Activated CD4-positive, alpha-beta T cell treated with anti-CD3 and anti-CD28 coated beads, Interleukin-2, amount 50 U/mL, for 4 hours (primary cell): ENCODE measurements at places on chromosomes 12 and 14.

GRCh38 chr12:128606051-128606450 is 217.7 kb downstream of the SLC15A4 start:
- no peak for DNase-seq

- peak; percentile 44 for DNase-seq
Measured at GRCh38 chr12:92065018-92065499, 80.6 kb downstream of the BTG1 start.

DNA sequence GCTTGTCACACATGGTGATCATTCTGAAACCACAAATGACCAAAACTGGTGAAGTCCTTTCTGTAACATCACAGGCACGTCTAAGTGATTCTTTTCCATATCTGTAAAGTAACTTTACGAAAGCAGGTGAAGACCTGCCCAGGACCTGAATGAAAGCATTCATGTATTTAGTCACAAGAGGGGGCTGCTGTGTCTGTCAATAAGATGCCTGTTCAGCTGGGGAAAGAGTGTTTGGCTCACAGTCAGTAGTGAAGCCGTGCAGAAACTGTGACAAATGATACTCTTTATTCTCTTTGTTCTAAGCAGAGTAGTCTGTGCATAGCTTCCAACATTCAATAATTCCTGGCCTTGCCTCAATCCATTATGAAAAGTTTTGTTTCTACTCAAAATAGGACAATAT is 373.5 kb upstream of the OR4E1 start:
- DNase-seq, result no peak

- peak; percentile 83 for DNase-seq
Measured at GRCh38 chr12:121128908-121129810, 3.5 kb upstream of the P2RX7 start.

GRCh38 chr14:20436363-20436755 is 393 bp upstream of the KLHL33 start:
- DNase-seq, result no peak

DNA sequence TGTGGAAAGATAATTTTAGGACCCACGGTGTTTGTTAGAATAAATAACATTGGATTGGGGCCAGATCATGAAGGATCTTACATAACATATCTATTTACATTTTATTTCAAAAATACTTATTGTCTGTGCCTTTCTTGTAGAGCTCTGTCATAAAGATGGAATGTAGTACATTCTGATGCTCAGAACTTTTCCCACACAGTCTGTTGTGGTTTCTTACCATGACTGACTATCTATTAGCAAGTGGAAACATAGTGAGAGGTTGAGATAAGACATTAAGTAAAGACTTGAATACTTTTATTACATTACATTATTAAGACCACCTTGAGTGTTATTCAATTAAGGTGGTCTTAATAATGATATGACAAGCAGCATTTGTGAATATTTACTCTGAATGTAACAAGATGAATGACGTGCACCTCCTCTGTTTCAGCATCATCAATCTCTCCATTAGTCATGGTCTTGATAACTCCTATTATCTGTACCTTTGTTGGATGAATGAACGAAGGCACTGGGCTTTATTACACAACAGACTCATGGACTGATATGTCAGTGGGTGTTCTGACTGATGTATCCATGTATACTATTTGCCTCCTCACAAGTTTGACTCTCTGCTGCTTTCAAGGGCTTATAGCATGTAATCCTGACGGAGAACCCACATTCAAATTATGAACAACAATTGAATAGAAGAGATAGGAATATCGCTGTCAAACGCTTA is 883.0 kb upstream of the FLRT2 start:
- DNase-seq, result no peak

DNA sequence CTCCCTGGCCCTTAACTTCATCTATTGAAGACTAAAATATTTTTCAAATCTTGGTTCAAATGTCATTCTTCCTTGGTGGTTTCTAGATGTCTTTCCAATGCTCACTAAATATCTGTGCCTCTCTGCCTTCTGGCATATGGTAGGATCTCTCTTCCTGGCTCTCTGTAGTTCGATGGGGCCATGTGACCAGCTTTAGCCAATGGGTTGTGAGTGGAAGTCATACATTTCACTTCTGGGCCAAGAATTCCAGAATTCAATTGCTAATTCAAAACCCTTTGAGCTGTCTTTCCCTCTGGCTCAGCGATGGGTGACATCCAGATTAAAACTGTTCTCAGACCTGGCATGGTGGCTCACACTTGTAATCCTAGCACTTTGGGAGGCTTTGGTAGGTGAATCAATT is 25.8 kb upstream of the CTDSP2 start:
- no peak for DNase-seq

DNA sequence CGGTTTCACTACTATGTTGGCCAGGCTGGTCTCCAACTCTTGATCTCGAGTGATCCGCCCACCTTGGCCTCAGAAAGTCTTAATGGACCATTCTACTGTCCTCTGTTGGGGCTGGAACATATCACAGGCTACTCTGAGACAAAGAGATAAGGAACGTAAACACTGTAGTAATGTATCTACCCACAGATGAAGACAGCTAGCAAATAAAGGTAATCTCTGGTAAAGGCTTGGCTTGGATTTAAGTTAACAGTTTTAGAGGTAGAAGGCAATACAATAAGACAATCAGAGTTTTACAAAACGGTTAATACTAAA is 44.6 kb upstream of the ISM2 start:
- no peak for DNase-seq

- DNase-seq, result no peak
Measured at GRCh38 chr12:3204730-3205531, 127.8 kb downstream of the TSPAN9 start.

DNA sequence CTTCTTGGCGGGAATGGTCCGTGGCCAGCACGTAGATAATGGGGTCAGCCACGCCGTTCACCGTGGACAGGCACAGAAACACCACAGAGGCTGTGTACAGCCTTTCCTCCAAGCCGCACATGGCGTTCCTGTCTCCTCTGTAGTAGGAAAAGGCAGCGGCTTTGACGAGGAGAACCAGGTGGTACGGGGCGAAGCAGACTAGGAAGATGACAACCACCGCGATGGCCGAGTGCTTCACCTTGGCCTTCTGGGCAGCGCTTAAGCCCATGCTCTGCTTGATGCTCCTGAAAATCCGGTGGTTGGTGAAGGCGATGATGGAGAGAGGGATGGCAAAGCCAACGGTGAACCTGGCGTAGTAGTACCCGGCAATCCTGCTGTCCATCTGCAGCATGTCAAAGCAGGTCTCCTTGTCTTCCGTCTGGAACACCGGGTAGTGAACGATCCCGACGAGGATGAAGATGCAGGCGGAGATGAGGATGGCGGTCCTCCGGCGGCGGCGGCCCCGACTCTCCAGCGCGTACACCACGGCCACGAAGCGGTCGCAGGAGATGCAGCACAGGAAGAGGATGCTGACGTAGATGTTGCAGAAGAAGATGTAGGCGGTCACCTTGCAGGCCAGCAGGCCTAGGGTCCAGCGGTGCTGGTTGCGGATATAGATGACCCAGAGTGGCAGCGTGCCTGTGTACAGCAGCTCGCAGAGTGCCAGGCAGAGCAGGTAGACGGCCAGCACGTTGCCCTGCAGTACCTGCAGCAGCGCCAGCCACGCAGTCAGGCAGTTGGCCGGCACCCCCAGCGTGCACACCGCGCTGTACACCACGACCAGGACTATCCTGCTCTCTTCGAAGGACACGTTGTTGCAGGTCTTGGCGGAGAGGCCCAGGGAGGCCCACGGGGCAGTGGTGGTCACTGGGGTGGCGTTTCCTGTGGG is 13.8 kb downstream of the GPR132 start:
- no peak for DNase-seq

DNA sequence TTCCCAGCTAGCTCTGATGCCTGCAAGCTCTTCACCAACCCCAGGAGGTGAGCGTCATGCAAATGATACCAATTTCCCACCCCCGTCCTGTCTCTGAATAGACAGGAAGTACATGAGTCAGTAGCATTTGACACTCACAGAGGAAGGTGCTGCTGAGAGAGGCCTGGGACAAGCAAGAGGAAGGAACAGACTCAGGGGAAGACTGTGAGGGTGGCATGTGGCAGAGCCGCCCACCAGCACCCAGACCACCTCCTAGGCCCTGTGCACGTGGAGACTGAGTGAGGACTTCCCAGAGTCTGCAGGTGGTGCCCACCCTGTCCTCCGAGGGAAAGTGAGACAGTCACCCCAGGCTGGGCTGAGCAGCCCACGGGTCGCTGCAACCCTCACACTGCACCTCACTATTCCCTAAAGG is 199.5 kb upstream of the SFSWAP start:
- DNase-seq, result peak; percentile 38

- DNase-seq, result no peak
Measured at GRCh38 chr12:130222519-130223218, 60.4 kb downstream of the FZD10 start.

DNA sequence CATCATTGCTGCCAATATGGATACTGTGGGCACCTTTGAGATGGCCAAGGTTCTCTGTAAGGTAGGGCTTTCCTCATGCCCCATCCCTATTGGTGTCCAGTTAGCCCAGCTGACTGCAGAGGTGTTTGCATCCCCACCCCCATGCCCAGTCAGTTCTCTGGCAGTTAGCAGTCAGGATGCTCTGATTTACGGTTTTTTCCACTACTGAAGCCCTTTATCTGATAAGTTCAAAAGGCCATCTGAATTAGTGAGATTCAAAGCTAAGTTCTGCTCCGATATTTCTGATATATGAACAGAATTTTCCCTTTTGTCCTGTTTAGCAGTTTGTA is 773 bp downstream of the GMPR2 start:
- DNase-seq, result no peak

DNA sequence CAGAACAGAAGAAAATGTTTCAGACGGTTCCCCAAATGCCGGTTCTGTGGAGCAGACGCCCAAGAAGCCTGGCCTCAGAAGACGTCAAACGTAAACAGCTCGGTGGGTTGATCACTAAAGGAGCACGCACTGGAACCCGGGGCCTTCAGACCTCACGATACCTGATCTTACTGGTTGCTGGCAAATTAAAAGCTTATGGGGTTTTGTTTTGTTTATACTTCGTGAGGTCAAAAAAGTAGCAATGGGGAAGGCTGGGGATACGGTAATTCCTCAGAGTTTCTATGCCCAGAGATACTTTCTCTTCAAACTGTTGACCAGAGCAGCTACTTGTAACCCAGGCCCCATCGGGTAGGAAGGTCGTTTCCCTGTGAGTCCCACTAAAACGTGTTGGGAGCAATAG is 1.7 kb downstream of the CDKN1B start:
- no peak for DNase-seq

- DNase-seq, result peak; percentile 49
Measured at GRCh38 chr12:34218193-34219045, 196.1 kb downstream of the ALG10 start.

- DNase-seq, result no peak
Measured at GRCh38 chr14:21455592-21455911, 371 bp downstream of the CHD8 start.

DNA sequence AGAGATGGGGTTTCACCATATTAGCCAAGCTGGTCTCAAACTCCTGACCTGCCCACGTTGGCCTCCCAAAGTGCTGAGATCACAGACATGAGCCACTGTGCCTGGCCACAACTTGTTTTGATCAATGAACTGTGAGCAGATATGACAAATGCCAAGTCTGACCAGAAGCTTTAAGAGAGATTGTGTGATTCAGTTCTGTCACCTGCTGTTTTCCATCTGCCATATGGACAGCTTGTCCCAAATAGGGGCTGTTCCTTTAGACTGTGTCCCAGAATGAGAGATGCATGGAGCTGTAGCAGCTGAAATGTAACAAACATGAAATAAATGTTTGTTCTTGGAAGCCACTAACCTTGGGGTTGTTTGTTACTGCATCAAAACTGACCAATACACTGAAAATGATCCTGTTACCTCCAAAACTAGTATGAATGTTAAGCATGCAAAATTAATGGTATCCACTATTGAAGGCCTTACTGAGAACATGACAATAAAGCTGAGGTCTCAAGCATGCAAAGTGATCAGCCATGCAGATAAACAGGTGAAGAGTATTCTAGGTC is 65.9 kb upstream of the MED13L start:
- DNase-seq, result no peak

- DNase-seq, result no peak
Measured at GRCh38 chr12:104890476-104891096, 67.5 kb downstream of the SLC41A2 start.

GRCh38 chr14:47207617-47208016 is 467.8 kb downstream of the MDGA2 start:
- DNase-seq, result no peak

- DNase-seq, result no peak
Measured at GRCh38 chr12:29053567-29053966, 95.5 kb upstream of the FAR2 start.
